CD4-positive, alpha-beta T cell treated with Interleukin-6 at 100 ng/mL for 8 hours (primary cell): ENCODE measurements at places on chromosomes 1 and 21.

GRCh38 chr1:154384650-154385489 lies 20.3 kb upstream of the IL6R start:
- DNase-seq: no peak

- no peak for DNase-seq
Measured at GRCh38 chr1:110870721-110871388, 2.1 kb upstream of the CD53 start.

DNA sequence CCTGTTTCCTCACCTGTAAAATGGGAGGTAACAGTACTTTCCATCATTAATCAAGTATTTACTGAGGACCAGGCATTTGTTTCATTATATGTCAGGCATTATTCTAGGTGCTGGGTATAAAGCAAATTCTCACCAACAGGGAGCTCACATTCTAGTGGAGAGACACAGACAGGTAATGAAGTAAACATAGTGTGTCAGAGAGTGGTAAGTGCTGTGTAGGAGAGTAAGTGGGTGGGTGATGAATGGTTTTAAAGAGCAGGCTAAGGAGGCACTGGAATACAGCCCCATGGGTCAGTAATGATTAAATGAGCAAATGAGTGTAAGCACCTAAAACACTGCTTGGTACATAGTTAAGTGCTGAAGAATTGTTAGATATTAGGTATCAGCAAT lies 60.4 kb downstream of the DNTTIP2 start:
- DNase-seq: no peak

DNA sequence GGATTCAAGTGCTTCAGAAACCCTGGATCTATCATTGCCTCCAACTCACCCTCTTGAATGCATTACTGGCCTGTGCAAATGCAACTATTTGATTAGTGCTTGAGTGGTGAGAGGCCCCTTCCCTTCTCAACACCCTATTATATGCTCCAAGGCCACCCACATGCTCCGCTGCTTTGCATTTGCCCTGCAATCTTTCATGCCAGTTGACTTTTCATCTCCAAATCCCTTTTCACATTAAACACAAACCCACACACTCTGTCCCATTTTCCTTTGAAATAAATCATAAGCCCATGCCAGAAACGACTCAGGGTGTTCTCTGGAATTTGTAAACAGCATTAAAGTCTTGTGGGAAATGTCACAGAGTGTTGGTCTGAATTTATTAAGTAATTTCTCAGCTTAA lies 78.9 kb upstream of the CTTNBP2NL start:
- DNase-seq: no peak

DNA sequence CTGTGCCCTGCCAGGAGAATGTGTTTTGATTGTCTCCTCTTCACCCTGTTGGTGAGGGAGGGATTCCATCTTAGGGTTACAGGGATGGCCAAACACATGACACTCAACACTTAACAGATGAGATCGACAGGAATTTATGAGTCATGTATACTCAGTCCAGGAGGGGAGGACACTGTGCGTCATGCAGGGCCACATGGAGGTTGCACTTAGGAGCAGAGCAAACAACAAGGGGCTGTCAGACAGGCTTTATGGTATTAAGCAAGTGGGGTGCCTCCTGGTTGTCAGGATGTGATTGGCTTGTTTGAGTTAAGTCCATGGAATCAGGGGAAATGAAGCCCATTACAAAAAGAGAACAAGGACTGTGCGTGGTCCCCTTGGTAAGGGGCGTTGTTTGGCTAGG lies 26.9 kb downstream of the EDARADD start:
- no peak for DNase-seq

GRCh38 chr1:103949779-103950178 lies 200.1 kb downstream of the AMY1C start:
- no peak for DNase-seq

GRCh38 chr1:96804648-96805047 lies 83.1 kb downstream of the PTBP2 start:
- no peak for DNase-seq
